ENCODE measurements at places on chromosomes 13 and 19.

DNA sequence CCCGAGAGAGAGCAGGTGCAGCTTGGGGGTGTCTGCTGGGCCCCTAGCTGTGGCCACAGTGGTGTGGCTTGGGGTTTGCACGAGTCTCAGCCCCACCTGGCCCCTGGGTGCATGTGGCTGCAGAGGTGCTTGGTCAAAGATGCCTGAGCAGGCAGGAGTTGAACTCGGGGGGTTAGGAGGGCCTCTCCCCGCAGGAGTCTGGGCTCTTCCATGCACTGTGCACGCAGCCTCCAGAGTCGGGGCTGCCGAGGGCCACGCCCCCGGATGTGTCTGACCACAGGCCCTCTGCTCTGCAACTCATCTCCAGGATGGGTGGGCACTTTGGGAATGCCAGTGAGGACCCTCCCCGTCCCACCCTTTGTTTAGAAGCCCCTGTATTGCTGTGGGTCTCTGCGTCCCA lies 91.5 kb upstream of the MCF2L start:
- no peak for DNase-seq

- no peak for DNase-seq
Observed at GRCh38 chr19:7658219-7658686, 10.6 kb upstream of the RETN start.

GRCh38 chr13:112205990-112206389 lies 139.0 kb downstream of the SOX1 start:
- DNase-seq: no peak

- DNase-seq: no peak
Observed at GRCh38 chr19:7524992-7525739, 2.7 kb downstream of the MCOLN1 start.

GRCh38 chr19:19399733-19400433 lies 5.6 kb upstream of the GATAD2A start:
- DNase-seq: no peak

DNA sequence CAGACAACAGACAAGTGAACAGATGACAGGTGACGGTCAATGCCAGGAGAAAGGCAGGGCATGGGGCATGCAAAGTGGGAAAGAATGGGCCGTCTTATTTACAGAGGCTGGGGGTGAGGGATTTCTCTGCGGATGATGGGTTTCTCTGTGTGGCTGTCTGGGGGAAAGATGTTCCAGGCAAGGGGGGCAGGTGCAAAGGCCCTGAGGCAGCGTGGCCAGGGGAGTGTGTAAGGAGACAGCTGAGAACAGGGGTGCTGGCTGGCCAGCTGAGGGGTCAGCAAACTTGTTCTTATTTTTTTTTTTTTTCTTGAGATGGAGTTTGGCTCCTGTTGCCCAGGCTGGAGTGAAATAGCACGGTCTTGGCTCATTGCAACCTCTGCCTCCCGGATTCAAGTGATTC lies 21.8 kb upstream of the RANBP3 start:
- DNase-seq: no peak
